ENCODE measurements at places on chromosomes 6 and 20. TPM values are rescaled to one million over a fixed set of nuclear protein-coding genes. Genes with fewer than 3 reads are reported as not detected.
A peak's percentile ranks its signal among the peaks of the same experiment; 100 is the strongest.

Gene FAM209B
- total RNA-seq: not detected

DNA sequence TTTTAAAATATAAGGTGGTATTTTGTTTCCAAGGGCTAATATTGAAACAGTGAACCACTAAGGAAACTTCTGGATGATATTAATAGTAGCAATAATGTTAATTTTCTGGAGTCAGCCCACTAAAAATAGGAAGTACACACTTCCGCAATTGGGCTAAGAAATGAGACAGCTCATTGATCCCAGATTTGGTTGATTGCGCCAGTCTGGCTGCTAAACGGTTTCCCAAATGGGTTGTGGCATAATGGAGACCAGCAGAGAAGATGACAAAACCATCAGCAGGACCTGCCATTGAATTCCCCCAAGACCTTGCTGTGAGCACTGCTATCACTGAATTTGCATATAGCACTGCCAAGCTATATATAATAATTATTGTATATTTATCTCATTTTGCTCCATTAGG is 71.2 kb upstream of the SGK1 start:
- no peak for DNase-seq

- peak; percentile 88 for DNase-seq
Observed at GRCh38 chr6:14275493-14275851, 157.9 kb downstream of the CD83 start.

GRCh38 chr6:111087106-111087835 is at the start of gene SLC16A10:
TSS of gene SLC16A10 (plus strand) at chr6:111087503. CDS start at chr6:111087753, 250 bp downstream.
- peak; percentile 60 for DNase-seq

Gene CALHM6
- 1.7 TPM for total RNA-seq

GRCh38 chr6:117515326-117515725 is 32.9 kb downstream of the DCBLD1 start:
- no peak for DNase-seq

DNA sequence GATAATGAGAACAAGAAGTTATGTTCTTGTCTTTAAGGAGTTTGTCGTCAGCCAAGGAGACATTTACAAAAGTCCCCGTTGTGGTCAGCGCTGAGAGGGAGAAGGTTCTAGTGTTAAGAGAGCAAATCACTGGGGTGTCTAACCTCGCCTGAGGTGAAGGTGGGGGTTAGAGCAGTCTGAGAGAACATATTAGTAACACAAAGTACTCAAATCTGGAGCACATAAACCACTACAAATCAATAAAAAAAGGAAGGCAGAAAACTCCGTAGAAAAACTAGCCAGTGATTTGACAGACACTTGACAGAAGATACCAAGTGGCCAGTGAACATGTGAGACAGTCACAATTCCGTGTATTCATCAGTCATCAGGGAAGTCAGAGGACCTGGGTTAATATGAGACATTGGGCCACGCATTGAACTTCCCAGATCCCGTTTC is 45.4 kb downstream of the CDS2 start:
- no peak for DNase-seq

DNA sequence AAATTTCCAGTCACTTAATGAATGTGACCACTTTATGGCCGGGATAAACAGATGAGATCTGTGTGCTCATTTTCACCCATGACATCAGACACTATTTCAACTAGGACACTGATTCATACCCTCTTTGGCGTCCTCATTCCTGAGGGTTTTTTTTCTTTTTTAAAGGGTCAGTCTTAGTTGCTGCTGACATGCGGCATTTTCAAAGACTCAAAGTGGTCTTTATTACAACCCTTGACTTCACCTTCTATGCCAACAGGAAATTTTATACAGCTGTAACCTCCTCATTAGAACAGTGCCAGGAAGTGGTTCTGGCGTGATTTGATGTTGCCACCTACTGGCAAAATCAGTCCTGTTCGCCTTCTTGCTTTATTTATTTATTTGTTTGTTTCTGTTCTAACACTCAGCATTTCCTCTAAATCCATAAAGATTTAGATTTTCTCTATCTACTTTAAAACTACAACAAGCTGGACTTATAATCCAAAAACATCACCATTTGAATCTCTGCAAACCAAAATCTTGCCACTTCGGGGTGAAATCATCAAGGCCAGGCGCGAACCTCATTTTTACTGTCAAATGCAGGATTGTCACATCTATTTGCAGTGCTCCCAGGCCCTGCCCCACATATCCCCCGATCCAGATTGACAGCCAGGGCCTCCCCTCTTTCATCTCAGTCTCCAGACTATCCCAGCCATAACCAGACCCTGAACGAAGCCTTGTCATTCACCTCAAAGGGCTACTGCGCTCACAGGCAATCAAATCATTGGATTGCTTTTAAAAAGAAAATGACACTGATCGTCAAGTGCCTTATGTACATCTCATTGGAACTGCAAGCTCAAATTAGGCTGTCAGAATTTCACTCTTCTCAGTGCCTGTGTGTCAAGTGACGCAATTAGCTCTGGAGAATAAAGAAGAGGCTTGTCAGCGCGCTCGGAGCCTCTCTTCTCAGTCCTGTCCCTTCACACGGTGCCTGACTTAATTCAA is 77.5 kb downstream of the C6orf118 start:
- peak; percentile 31 for DNase-seq

DNA sequence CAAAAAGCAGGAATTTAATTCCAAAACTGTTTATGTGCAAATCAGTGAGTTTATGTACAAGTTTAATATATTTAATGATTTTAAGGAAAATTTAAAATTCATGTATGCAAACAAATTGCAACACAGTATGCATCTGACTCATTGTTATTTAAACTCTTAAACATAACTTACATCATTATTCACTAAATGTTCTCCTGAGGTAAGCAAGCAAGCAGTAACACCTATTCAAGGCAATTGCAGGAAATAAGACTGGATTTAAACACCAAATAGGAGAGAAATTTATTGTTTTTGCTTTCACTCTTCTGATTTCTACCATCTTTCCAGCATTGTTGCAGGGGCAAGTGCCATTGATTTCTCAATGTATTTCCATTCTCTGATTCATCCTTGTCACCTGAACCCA is 239.5 kb downstream of the TFAP2A start:
- no peak for DNase-seq

DNA sequence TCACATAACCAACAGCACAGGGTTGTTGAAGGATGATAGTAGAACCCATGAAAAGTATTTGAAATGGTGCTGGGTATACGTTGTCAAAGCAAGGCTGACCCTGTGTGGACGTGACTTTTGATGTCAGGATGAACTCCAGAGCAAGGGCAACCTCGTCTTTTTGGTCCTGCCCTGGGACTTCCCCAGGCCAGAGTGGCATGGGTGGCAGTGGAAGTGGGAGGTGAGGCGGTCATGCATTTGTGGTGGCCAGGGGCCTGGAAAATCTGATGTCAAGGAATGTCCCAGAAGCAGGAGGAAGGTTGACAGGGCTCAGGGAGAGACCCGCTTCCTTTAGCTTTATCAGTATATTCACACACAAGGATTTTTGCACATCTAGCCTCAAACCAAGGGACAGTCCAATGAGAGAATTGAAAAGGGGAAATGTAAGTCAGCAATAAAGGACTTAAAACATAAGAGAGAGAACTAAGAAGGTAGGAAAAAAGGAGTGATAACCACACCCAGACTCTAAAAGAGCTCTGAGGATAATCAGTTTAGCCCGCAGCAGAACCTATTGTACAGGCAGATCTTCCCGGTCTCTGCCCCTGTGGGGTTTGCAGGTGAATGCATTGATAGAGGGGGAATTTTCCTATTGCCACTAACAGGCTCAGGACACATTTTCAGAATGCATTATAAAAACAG is 98.8 kb upstream of the HDGFL1 start:
- no peak for DNase-seq

GRCh38 chr6:160303806-160304205 is 44.4 kb upstream of the SLC22A3 start:
- no peak for DNase-seq

DNA sequence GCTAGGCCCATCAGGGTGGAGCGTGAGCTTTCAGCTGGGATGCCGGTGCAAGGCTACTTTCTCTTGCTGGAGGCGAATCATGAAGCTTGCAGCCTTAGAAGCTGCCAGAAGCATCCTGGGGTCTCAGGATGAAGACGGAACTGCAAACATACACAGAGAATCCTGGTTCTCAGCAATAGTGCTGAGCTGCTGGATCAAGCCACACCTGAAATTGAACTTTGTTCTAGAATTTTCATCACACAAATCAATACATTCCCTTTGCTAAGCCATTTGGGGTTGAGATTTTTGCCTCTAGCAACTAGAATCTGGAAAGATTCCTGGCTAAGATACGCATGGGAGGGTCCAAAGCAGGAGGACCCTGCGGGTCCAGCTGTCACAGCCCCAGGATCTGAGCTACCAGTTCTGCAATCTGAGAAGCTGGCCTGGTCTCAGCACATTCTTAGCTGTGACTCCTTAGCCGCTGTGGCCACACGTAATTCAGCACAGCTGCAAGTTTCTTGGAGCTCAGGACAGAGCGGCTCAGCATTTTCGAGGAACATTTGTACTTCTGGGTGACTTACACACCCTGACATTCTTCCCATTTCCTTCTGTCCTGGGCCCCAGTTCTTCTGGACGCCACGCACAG is 6.6 kb upstream of the ARFGAP1 start:
- DNase-seq: no peak

- peak; percentile 47 for DNase-seq
Observed at GRCh38 chr6:148857798-148858390, 111.1 kb downstream of the UST start.

DNA sequence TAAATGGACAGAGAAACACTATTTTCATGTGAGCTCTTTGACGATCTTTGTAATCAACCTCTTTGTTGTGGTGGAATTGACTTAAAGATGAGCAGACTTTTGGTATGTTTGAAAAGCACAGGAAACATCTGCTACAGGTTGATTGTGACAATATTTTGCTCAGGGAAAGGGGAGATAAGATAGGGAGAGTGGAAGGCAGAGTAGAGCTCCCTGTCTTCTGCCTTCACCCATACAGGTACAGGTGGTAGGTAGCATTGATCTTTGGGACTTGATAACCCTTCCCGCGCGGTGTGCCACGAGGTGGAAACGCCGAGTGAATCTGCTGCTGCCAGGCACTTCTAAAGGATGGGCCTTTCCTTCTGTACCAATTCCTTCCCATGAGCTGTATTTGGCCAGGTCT is 183.6 kb downstream of the UTRN start:
- no peak for DNase-seq

- DNase-seq: no peak
Observed at GRCh38 chr6:13260101-13260598, 68.2 kb downstream of the TBC1D7 start.

Gene CST5
- not detected for total RNA-seq

- DNase-seq: no peak
Observed at GRCh38 chr6:36130667-36131510, 576 bp downstream of the MAPK13 start.

DNA sequence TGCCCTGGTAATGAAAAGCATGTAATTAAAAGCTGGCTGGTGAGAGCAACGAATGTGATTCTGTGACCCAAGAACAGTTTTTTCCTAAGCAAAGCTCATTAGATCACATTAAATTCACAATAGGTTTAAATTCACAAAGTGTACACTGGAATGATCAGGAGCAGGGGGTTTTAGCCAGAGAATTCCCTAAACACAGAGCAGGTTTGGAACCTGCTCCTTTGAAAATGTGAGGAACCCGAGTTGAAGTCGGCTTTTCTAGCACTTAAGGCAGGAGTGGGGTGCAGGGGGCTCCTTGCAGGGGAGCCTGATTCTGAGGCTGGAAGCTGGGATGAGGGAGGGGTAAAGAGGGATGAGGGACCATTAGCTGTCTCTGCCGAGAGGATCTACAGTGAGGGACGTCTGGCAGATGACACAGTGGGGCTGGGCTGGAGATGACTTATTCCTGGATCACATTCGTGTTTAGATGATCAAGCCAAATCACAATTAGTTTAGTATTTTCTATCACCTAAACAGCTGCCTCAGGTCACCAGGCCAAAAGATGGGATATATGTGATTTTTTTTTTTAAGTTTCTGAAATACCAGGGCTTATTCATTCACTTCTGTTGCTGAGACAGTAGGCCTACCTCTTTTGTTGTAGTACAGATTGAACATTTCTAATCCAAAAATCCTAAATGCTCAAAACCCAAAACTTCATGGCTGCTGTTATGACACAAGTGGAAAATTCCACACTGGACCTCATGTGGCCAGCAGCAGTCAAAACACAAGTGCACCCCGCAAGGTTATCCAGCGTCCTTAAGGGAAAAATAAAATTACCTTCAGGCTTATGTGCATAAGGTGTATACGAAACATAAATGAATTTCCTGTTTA is 93.1 kb upstream of the HIVEP1 start:
- DNase-seq: peak; percentile 79

Gene ADTRP
- 1.5 TPM for total RNA-seq

DNA sequence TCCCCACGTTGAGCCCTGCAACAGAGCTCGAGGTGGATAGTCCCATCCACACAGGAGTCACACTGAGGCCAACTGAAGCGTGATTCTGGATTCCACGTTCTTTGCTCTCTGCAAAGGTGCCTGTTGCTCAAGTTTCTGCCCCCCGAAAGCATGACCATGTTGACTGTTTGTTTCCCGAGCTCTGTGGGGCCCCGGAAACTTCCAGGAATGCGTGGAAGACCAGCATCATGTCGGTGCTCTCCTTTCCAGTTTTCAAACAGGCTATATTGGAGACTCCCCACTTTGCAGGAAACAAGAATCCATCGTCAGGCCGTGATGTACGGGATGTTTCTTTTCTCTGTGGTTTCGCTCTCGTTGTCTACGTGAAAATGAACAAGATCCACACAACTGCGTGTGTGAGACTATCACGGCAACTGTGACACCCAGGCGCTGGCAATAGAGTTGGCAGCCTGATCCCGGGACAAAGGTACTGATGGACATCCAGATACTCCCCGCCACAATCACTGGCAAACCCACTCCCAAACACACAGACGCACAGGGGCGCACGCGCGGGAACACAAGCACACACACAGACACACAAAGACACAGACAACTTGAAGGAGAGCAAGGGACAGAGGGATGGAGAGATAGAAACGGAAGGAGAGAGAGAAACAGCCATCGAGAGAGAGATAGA is 444.6 kb upstream of the DEFB115 start:
- no peak for DNase-seq

Gene PSORS1C2
- not detected for total RNA-seq

Gene MAS1
- not detected for total RNA-seq

- DNase-seq: no peak
Observed at GRCh38 chr6:41633056-41633634, 5.1 kb upstream of the MDFI start.

GRCh38 chr6:143598466-143599080 is 79.2 kb upstream of the PHACTR2 start:
- no peak for DNase-seq

Gene HCK
- total RNA-seq: not detected

- DNase-seq: no peak
Observed at GRCh38 chr20:53748176-53748575, 154.5 kb upstream of the ZNF217 start.

GRCh38 chr20:12815231-12815768 is 193.5 kb upstream of the SPTLC3 start:
- no peak for DNase-seq

GRCh38 chr20:48722002-48722731 is 105.6 kb downstream of the PREX1 start:
- peak; percentile 59 for DNase-seq

GRCh38 chr20:52226370-52226769 is 34.8 kb upstream of the ZFP64 start:
- DNase-seq: no peak

Gene CLPSL2
- total RNA-seq: not detected

Gene STAU1
- 80.1 TPM for total RNA-seq

Gene BAG2
- 14.3 TPM for total RNA-seq

All from MG63 (cell line).